ENCODE measurements at places on chromosomes 5 and 9.

GRCh38 chr9:114467226-114467750 is 38.0 kb downstream of the WHRN start:
- DNase-seq = no peak

DNA sequence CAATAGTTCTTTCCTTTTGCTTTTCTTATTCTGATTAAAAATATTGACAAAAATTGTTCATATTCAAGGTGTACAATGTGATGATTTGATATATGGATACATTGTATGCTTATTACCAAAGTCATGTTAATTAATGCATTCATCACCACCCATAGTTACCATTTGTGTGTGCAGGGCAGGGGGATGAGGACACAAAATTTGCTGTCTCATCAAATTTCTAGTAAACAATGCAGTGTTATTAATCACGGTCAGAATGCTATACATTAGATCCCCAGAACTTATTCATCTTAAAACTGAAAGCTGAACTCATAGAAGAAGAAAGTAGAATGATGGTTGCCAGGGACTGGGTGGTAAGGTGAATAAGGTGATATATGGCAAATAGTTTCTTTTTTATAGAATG is 303.7 kb upstream of the SLC24A2 start:
- no peak for DNase-seq

DNA sequence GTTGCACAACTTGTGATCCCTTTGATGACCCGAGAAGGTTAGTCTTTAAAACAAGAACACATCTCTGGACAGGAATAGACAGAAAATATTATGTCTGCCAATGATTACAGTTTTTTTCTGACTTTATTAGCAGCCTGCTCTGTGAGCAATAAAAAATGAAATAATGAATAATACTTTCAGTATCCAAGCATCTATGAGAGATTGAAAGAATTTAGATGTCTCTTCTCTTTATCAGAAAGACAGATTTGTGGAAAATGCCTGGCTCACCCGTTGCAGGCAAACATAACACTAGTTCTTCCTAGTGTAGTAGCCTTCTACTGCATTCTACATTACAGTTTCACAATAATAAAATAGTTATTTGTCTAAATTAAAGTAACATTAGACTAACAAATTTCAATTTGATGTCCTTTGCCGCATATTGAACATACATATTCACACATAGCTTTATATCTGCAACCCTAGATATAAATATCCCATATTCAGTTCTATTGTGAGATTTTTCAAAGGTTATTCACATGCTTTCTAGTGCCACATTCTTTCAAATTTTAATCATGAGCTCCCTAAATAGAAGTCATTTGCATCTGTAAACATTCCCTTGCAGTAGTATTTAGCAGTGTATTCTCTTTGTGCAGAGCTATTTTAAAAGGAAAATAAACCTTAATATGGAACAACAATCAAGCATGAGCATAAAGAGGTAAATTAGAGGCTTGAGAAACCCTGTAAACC is 267.3 kb downstream of the EFNA5 start:
- no peak for DNase-seq

DNA sequence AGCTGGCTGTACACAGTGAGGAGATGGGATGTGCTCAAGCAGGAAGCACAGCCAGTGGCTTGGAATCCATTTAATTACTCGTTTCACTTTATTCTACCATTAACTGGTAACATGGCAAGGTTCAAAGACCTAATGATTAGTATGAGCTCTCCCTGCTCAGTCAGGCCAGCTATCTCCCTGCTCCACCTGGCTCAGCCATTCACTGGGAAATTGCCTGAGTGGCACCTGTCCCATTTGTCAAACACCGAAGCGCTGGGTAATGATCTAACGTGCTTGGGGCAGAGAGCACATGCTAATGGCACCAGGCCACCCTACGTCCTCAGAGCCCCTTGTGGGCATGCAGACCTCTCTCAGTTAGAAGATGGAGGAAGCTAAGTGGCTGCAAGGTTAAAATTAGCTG is 162.2 kb downstream of the TTLL11 start:
- no peak for DNase-seq

GRCh38 chr9:105154723-105155191 is 89.7 kb upstream of the SLC44A1 start:
- DNase-seq = no peak

DNA sequence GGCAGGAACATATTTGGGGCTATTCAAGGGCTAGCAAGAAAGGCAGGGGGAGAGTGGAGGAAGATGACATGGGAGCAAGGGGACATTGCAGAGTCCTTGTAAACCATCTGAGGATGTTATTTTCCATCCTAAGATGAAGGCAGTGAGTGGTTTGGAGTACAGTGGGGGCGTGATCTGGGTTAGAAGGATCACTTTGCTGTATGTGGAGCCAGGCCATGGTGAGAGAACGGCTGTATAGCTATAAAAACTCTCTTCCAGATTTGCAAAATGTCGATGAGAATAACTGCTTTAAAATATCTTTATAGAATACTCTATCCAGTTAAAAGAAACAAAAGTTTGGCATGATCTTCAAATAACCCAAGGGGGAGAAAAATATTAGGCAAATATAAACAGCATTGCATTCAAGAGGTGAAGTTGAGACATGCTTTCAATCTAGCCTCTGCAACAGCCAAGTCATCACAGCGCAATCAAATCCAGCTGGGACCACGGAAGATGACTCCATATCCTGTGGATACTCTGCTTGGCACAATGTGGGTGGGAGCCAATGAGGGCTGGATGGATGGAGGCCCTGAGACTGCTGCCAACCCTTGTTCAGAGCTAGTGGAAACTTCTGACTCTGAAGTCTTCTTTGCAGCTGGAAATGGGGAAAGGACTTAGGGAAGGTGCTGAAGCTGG is 111.5 kb upstream of the BASP1 start:
- DNase-seq = no peak

DNA sequence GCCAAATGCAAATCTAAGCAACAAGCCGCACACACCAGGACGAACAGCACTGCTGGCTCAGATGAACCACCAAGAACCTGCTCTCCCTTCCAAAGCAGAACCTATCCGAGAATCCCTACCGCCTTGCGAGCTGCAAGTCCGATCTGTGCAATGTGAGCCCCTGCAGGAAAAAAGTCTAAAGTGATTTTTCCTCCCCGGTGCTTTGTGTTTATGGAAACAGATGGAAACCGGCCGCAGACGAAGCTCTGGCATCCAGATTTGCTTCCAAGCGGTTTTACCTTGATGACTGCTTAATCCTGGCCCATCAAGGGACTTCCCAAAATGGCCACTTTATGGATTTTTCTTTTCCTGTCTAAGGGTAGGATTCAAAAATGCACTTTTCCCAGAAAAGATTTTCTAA is 112.5 kb downstream of the VAV2 start:
- no peak for DNase-seq

DNA sequence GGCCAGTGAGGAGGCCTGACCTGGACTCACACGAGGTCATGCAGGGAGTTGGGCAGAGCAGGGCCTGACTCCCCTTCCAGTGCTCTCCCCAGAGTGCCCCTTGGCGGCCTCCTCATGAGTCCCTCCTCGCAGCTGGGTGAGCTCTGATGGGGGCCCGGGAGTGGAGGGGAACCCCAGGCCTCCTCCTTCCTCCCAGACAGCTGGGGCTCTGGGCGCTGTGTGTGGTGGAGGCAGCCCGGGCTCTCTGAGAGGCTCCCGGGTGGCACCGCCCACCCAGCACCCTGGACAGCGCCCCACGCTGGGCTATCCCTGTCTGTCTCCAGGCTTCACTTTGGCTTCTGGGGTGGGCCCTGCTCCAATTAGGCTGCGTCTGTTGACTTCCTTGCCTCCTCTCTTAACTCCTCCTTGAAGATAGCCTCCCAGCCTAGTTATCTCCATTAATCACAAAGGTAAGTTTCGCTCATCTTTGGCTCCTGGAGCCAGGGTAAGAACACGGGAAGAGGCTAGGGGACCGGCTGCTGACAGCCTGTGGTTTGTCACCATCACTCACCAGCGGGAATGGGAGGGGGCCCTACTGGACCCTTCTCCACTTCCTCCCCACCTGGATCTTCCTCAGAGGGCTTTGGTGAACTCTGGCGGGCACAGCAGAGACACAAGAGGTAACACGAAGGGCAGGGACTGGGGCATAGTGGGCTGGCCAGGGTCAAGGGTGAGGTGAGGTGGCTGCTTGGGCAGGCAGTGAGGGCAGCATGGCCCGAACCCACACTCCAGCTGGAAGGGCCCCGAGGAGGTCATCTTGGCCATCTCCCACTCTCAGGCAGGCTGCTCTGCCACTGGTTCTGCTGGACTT is 13.1 kb downstream of the PSD2 start:
- DNase-seq = peak; percentile 71

GRCh38 chr5:10283927-10284635 is 23.6 kb downstream of the CMBL start:
- peak; percentile 85 for DNase-seq

DNA sequence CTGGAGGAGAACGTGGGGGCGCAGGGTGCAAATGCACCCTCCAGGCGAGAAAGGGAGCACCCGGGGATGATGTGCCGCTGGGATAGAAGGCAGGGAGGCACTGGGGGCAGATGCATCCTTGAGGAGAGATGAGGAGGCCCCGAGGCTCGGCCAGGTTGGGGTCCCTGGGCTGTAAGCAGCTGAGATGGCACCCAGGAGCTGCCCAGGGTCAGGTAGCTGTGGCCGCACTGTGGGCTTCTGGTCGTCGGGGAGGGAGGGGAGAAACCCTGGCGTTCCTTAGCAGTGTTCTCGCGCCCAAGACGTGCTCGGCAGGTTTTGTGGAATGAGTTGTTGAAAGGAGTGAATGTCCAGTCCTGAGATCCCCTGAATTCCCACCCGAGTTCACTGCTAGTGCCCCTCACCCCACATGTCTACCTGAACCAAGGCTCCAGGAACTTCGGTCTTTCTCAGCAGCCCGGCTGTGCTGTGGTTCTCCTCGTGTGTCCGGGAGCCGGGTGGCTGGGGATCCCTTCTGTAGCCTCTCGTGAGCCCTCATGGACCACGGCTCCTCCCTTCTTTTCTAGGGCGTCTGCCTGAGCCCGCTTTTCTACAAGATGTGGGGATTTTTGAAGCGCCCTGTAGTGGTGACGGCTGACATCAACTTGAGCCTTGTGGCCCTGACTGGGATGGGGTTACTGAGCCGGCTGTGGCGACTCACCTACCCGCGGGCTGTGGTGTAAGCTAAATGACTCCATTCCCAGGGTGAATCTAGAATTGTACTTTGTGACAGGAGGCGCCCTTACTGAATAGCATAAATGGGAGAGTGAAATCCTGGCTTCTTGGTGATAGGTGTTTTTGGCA is 1.1 kb downstream of the POMT1 start:
- DNase-seq = peak; percentile 55

DNA sequence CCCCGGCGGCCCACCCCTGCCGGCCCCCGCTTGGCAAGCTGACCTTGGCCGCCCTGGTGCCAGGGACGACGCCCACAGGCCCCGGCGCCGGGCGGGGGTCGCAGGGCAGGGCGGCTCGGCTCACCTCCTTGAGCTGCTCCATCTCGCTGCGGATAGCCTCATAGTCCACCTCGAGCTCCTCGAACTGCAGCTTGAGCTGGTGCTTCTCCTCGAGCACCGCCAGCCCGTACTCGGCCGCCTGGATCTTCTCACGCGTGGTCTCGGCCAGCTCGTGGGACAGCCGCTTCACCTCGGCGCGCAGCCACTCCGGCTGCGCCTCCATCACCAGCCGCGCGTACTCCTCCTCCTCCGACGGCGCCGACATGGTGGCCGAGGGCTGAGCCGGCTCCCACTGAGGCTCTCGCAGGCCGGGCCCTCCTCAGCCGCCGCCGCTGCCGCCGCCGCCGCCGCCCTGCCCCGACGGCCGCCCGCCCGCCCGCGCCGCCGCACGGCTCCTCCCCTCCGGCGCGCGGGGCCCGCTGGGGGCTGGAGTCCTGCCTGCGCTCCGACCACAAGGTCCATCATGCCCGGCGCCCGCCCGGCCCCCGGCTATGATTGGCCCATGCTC is at the start of gene BICD2:
Gene BICD2, minus strand, starts transcription at position 453 of the 607 bp plus-strand sequence. Its CDS starts 89 bp downstream, at position 364.
- DNase-seq = no peak

DNA sequence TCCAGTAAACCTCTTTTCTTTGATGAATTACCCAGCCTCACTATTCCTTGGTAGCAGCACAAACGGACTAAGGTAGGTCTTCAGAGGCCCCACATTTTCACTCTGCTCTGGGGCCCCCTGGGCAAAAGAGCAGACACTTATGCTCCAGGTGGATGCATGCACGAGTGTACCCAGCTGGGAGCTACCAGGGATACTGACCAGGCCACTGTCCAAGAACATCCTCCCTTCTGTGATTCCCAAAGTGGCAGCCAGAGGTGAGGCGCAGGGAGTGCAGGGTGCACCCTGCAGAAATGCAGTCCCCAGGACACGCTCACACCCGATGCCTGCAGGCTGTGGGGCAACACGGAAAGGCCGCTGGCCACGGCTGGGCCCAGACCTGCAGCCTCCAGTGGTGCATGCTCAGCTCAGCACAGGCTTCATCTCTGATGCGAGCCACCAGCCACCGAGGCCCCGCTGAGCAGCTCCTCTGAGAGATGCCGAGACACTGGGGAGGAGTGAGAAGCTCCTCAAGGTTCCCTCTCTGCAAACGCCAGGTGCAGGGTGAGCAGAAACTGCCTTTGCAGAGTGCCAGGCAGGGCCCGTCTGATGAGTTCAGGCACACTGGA is 48.1 kb upstream of the OLFM1 start:
- no peak for DNase-seq

- DNase-seq = no peak
Observed at GRCh38 chr5:101424530-101425175, 521.6 kb upstream of the ST8SIA4 start.

DNA sequence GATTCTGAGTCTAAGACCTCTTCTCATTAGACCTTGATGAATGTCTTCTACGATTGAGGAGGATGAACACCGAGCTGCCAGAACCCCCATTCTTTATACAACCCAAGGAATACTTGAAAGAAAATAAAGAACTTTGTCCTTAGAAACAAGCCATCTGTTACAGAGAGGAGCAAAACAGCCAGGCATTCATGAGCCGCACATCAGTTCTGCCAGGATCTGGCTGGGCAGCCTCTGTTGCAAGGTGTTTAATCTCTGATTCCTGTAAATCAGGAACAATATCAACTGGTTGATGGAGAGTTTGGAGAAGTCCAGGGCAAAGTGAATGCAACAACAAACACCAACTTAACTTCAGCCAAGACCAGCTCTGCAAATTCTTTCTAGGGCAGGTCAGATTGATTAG is 165.5 kb upstream of the DMAC1 start:
- DNase-seq = no peak

DNA sequence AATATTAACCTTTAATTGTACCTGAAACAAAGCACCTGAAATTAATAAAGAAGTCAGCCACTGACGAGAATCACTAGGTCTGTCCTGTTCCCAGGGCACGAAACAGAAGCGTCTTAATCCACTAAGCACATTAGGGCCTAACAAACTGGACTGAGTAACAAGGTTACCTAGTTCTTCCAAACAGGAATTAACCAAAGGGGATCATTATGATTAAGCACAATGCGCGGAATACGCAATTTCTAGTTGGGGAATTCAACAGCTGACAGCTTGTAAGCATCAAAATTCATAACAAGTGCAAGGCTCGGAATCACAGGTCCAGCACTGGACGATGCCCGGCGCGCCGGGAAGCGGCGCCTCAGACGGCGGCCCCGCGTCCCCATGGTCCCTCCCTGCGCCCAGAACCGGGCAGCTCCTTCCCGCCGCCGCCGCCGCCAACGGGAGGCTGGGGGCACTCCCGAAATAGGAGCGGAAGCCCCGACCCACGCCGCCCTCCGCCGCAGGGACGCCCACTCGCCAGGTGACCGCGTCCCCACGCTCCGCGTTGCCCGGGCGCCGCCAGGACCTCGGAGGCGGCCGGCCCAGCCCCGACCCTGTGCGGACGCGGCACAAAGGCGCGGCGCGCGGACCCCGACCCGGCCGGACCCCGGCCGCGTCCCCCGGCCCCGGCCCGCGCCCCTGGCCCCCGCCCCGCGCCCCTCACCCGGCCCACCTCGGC is 898 bp downstream of the CAMSAP1 start:
- DNase-seq = no peak

All from GM10248 (cell line).